Hematopoietic multipotent progenitor cell treated with erythropoietin and hydrocortisone succinate and interleukin-3 and kit ligand, for 4 days (in vitro differentiated cells): ENCODE measurements at places on chromosomes 1 and 21.
A peak's percentile ranks its signal among the peaks of the same experiment; 100 is the strongest.

GRCh38 chr1:8580566-8580965 lies 236.9 kb downstream of the RERE start:
- DNase-seq: no peak

DNA sequence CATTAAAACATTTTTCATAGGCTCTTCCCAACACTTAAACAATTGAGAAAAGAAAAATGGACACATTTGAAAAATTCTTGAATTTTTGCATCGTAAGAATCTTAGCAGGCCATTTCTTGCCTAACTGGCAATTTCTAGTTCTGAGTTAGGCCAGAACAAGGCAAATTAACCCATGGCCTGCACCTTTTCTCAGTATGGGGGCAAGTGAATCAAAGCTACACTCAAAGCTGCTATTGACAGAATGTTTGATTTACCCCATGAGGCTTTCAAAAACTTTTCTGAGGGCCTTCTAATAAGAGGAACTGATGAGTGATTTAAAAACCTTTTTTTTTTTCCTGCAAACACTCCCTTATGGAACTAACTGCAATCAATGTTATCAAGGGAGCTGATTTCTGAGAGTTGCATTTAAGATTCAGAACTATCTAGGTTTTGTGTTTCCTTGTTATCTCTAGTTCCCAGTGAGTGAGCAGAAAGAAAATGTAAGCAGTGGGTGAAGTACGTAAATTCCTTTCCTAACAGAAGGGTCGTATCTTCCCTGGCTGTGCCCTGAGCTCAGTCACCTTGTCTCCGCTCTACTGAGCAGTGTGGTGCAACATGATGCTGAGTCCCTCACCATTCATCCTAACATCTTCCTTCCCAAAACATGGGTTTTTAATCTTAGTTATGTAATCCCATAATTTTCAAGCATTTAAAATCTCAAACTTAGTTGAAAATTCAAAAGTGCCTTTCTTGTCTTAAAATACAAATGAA lies 353.7 kb downstream of the DPYD start:
- DNase-seq: no peak

GRCh38 chr1:52454779-52455178 lies 50.4 kb downstream of the PRPF38A start:
- DNase-seq: no peak

DNA sequence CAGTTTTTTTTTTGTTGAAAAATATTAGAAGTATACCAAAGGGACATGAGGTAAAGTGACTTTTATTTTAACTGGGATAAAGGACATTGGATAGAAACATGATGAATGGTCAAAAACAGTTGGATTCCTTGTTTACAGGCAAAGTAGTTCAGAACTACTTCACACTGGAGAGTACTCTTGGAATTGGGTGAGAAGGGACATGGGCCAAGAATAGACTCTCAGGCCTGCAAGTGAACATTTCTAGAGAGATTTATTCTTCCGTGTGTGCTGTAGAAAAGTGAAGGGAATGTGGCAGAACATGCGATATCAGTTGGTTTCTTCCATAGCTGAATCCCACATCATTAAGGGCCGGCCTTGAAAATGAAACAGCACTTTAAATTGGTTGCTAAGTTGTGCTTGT lies 290.5 kb downstream of the ADGRL2 start:
- no peak for DNase-seq

- no peak for DNase-seq
These were observed 359.2 kb upstream of the DPYD start for GRCh38 chr1:98280049-98280448.

- DNase-seq: no peak
These were observed 93.1 kb upstream of the LRRC8D start for GRCh38 chr1:89727517-89728312.

DNA sequence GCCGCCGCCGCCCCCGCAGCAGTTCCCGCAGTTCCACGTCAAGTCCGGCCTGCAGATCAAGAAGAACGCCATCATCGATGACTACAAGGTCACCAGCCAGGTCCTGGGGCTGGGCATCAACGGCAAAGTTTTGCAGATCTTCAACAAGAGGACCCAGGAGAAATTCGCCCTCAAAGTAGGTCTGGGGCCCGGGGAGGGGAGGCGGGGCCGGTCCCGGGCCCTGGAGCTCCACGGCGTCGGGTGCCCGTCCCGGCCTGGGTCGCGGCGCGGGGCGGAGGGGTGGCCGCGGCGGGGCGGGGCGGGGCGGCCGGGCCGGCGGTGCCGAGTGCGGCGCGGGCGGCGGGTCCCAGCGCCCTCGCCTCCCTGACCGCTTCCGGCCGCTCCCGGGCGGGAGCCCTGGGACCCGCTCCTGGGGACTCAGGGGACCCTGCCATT lies 646 bp downstream of the MAPKAPK2 start:
- peak; percentile 66 for DNase-seq

DNA sequence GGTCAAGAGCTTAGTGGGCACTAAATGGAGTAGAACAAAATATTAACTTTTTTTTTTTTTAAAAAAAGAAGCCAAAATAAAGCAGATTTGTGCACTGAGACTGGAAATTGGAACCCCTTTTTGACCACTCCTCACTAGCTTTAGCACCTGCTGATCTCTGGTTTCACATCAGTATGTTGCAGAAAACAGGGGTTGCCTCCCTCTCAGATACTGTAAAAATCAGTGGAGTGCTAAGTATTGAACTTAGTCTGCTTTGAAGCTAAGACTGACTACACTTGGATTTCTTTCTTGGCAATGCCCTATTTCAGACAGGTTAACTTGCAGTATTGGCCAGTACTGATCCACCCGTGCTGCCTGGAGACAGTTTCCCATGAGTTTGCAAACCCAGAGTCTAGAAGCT lies 2.7 kb upstream of the KIAA0040 start:
- DNase-seq: no peak

DNA sequence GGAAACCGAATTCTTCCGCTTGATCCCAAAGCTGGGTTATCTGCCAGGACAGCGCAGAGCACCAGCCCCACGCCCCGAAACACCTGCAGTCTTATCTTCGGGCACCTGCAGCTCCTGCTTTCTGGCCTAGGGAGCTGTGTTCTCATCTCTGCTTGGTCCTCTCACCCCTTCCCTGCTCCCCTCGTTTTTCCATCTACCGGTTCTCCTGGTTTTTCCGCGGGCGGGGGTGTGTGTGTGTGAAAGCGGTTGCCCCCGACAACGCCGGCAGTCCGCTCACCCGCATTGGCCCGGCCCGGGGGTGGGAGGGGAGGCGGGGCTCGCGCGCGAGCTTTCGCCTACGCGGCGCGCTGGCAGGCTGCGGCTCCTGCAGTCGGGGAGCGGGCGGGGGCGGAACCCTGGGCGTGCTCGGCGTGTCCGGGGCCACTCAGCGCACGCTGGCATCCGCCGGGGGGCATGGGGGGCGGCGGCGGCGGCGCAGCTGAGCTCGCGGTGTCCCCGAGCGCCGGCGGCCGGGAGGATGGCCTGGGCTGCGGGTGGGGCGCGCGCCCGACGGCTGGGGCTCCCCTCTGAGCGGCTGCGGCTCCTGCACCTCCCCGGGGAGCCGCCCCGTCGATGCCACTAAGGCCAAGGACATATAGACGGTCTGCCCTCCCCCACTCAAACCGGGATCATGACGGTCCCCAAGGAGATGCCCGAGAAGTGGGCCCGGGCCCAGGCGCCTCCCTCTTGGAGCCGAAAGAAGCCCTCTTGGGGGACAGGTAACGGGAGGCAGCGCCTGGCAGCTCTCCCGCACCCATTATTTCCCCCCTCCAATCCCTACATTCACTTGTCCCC lies 3.2 kb downstream of the ATP8B2 start:
- DNase-seq: peak; percentile 90

DNA sequence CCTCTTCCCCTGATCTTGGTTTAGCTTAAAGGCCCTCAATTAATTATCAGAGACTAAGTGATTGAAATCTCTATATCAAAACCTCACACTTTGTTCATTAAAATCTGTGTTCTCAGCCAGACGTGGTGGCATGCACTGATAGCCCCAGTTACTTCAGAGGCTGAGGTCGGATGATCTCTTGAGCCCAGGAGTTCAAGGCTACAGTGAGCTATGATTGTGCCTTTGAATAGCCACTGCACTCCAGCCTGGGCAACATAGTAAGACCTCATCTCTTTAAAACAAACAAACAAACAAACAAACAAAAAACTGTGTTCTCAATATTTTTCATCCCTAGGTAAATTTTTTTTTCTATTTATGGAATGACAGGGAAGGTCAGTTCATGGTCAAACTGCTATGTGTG lies 18.7 kb downstream of the TRMT13 start:
- DNase-seq: no peak

DNA sequence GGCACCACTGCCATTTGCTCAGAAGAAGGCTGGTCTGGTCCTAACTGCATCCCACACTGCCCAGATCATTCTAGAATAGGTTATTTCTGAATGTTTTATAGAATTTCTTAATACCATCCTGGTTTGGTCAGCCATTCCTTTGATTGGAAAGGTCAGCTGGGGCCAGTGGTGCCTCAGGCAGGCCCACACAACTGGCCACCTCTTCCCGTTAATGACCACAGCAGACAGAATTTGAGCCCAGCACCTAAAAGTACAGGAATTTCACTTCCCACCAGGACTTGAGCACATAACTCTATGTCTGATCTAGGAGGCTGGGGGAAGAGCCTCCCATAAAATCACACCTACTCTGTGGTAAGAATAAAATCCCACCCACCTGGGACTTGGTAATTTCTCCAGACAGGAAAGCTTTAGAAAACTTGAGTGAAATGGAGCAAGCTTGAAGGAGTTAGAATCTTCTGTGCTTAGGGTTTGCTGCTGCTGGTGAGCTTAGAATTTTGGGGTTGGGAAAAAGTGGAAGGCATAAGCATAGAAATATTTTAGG lies 6.6 kb upstream of the PLA2G2C start:
- DNase-seq: no peak

DNA sequence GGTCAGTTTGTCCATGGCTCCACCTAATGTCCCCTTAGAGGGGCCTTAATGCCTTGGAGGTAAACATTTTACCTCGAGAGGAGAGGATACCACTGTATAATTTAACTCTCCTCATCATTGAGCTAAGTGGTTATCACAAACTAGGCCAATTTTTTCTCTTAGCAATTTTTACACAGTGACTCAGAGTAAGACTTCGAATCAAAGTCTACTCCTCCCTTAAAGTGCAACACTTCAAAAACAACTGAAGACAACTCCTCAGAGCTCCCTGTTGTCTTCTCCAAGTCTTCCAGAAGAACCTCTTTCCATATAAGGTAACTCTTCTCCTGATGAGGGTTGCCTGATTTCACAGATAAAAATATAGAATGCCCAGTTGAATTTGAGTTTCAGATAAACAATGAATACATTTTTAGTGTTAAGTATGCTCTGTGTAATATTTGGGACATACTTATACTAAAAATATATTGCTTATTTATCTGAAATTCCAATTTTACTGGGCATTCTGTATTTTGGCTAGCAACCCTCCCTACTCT lies 4.9 kb upstream of the PTGFRN start:
- DNase-seq: no peak

DNA sequence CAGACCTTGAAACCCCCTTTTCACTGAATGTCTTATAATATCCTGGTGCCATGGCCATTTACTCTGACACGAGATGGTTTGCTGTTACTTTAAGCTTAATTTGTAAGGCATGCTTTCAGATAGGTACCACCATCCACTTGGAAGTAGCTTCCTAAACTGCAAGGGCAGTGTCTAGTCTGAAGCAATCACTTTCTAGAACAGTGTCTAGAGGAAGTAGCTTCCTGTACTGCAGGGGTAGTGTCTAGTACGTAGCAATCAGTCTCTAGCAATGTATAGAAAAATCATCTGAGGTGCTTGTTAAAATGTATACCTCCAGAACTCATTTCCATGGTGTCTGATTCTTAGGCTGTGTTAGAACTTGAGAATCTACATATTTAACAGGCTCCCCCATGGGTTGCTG lies 42.5 kb downstream of the ZBTB40 start:
- peak; percentile 35 for DNase-seq
